ENCODE measurements at places on chromosomes 7 and 10. TPM values are rescaled to one million over a fixed set of nuclear protein-coding genes. Genes with fewer than 3 reads are reported as not detected.
A peak's percentile ranks its signal among the peaks of the same experiment; 100 is the strongest.

DNA sequence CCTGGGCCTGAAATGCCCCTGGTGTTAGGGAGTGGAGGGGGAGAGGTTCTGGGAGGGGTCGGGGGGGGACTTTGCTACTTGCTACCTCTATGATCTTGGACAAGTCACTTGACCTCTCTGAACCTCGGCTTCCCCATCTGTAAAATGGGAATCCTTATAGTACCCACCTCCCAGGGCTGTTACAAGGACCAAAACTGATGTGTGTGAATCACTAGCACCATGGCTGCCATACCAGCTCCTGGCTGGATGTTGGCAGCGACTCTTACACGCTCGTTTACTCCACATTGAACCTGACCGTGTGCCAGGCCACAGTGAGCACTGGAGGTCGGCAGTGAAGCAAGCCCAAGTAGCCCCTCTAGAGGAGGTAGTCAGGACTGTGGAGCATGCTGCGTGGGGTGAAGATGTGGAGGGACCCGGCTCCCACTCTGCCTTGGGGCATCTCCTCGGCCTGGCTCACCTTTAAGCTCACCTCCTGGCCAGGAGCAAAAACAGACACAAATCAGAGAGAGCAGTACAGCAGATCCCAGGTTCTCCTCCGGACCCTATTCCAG lies 28.9 kb downstream of the PPIF start:
- peak; percentile 43 for DNase-seq

DNA sequence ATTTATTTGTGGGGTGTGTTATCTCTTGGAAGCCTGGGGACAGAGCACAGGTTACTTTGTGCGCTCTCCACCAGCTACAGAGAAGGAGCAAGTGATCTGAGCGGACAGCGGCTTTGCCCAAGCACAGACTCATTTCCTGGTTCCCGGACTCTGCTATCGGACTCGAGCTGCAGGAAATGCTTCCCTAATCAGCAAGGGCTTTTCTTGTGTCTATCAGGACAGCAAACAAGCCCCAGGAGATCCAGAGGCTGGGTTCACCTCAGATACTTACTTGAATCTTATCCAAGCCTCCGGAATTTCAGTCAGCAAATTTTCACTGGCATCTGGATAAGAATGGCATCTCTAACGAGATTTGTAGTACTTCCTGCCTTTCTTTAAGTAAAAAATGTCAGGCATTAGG lies 27.8 kb downstream of the MRC1 start:
- DNase-seq: no peak

Gene RBP3
- total RNA-seq: not detected

GRCh38 chr10:62341419-62341818 lies 32.8 kb upstream of the ZNF365 start:
- no peak for DNase-seq

DNA sequence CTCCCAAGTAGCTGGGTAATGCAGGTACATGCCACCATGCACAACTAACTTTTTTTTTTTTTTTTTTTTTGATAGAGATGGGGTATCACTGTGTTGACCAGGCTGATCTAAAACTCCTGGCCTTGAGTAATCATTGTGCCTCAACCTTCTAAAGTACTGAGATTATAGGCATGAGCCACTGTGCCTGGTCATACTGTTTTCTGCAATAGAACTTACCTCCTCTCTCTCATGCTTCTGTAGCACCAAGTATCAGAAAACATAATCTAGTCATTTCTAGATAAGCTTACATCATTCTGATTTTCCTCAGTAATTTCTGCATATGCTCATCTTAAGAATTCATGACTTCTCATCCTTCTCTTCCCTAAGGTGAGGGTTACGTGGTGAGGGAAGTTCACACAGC lies 210.0 kb downstream of the IMMP2L start:
- DNase-seq: no peak

Gene EN2
- 0.22 TPM for total RNA-seq

Measured in mesenteric fat pad (tissue), 1 donor.